ENCODE measurements at places on chromosomes 5 and 9.

DNA sequence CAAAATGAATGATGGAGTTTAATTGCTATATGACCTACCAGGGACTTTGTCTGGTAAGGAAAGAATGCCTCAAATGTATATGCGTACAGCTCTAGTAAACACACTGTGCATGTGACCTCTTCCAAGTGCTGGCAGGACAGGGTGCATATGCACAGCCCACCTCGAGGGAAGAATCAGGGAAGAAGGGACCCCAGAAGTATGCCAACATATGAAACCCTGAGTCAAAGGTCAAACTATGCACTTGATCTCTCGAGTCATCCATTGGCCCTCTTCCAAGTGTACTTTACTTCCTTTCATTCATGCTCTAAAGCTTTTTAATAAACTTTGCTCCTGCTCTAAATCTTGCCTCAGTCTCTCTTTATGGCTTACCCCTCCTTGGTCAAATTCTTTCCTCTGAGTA, 804.6 kb upstream of the COX7C start:
- no peak for DNase-seq

GRCh38 chr5:69335341-69335935, 2.8 kb upstream of the CCDC125 start:
- DNase-seq, result no peak

GRCh38 chr9:70556771-70557170, 142.3 kb upstream of the KLF9 start:
- no peak for DNase-seq

- DNase-seq, result no peak
These were observed 94.9 kb upstream of the RANBP3L start for GRCh38 chr5:36396640-36397039.

GRCh38 chr5:94228791-94229190, 389.6 kb downstream of the KIAA0825 start:
- DNase-seq, result no peak

- no peak for DNase-seq
These were observed 28.8 kb downstream of the PDE8B start for GRCh38 chr5:77239126-77239741.

GRCh38 chr5:14671414-14671813, 6.9 kb downstream of the OTULIN start:
- no peak for DNase-seq

DNA sequence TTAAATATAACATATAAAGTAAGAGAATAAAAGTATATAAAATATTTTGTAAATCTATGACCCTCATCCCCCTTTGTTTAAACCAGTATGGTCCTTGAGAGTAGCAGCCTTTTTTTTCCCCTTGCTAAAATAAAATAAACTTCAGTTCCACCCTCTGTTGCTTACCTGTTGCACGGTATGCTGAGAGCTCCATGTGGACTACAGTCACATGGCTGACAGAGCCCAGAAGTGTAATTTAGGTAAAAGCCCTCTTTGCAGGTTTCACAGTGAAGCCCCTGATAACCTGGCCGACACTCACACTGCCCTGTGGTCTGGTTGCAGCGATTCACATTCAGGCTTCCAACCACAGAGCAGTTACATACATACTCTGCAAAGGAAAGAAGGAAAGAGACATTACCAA, 55.1 kb downstream of the MEGF9 start:
- no peak for DNase-seq

GRCh38 chr5:16864631-16865131, 71.4 kb downstream of the MYO10 start:
- no peak for DNase-seq

DNA sequence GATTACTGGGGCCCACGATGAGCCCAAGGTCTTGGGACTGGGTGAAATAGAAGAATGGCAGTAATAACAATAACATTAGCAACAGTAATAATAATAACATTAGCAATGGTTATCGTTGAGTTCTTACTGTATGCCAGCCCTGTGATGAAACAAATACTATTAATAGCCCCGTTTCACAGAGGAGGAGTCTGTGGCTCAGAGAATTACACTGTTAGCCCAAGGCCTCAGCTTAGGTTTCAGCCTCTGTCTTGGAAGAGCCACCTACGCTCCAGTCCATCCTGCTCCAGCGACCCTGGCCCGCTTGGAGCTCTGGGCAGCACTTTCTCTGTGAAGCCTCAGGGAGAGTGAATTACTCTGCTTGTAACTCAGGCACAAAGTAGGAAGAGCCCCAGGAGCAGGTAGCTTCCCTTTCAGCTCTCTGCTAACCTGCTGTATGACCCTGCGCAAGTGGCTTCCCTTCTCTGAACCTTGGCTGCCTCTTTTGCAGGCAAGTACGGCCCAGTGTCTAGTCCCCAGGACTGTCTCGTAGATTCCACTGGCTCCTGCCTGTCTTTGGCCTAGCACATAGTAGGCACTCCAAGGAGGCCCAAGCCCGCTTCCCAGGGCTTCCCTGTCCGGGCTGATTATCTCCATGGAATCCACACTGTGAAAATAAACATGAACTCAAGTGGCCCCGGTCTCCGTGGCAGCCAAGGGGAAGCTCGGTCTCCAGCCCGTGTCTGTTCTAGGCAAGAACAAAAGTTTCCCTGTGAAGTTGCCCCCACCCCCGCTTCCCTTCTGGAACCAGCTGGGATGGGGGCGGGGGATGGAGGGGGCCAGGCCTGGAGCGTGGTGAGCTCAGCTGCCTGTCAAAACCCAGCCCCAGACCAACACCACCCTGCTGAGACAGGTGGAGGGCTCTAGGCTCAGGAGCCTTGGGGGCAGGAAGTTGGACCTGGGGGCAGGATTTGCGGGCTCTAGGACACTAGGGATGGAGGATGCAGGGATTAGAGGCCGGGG, 26.2 kb upstream of the LMX1B start:
- peak; percentile 68 for DNase-seq

- DNase-seq, result no peak
These were observed 9.8 kb downstream of the FAT2 start for GRCh38 chr5:151581347-151581746.

All from breast epithelium (tissue), 4 donors.